ENCODE measurements at places on chromosomes 2 and 18. TPM values are rescaled to one million over a fixed set of nuclear protein-coding genes. Genes with fewer than 3 reads are reported as not detected.

- DNase-seq, result no peak
Observed at GRCh38 chr18:52334307-52334706, 5.7 kb upstream of the DCC start.

DNA sequence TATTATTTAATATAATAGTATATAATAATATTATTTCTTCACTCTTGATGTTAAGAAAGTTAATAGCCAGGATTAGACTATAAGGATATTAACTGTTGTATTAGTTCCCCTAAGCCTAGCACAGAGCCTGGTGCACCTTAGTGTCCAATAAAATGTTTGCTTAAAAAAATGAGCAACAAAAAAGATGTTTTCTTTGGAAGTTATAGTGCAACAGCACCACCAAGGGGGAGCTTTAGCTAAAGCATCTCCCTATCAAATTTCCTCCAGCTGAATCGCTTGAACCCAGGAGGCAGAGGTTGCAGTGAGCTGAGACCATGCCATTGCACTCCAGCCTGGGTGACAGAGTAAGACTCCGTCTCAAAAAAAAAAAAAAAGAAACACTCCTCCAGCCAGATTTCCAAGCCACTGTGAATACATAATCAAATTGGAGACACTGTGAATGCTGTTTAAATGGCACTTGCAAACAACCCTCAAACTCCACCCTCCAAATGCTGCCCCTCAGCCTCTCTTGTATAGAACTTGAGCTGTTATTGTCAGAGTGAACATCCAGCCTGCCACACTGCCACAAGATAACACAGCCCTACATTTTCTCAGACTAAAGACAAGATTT is 221.9 kb downstream of the DYM start:
- DNase-seq, result no peak

DNA sequence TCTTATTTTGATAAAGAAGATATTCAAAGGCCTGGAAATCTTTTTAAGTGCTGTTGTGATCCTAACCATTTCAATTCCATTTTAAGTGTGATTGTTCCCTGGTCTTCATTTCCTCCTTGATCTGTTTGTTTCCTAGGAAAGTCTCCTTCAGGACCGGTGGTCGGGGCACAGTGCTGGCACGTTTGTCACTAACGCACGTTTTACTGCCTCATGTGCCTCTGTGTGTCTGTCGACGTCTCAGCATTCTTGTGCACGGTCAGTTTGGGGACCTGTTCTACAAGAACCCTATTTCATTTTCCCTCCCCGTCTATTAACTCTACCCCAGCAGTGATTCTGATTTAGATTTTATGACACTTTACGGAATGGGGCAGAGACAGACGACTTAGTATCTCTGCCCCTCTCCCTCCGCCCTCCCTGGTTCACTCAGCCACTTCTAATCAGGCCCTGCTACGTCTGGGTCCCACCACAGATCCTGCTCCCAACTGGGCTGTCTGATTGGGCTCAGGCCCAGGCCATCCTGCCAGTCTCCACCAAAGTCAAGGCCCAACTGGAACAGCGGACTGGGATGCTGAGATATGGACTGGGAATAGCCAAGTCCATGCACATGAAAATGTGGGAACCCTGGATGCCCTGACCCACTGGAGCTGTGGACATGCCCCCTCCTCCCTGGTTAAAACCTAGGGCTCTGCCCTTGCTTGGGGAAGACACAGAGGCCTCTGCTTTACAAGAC is 95.6 kb downstream of the TWIST2 start:
- DNase-seq, result no peak

DNA sequence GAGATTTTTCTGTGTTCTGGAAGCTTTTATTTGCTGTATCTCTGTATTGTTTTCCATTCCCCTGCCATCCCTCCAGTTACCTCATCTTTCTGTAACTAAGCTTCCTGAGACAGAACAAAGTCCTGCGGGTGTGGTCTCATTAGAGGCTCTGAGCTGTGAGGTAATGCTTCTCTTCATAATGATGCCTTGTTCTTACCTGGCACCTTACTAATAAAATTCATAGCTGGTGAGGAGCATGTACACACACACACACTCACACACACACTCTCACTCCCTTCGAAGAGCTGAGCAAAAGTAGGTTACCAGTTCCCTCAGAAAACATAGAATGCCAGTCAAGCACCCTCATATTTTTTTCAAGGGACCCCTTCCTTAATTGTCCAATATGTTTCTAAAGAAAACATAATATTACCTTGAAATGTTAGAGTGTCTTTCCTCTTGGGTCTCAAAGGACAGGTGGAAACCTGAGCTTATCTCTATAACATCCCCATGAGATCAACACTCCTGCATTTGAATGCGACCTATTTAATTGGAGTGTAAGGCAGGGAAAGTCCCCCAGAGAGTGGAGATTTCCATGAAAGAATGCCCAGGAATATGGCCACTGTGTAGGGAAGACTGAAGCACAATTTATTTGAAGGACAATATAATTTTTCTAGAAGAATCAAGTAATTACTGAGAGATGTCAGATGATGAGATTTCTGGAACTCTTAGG is 161.6 kb upstream of the NCK2 start:
- no peak for DNase-seq

DNA sequence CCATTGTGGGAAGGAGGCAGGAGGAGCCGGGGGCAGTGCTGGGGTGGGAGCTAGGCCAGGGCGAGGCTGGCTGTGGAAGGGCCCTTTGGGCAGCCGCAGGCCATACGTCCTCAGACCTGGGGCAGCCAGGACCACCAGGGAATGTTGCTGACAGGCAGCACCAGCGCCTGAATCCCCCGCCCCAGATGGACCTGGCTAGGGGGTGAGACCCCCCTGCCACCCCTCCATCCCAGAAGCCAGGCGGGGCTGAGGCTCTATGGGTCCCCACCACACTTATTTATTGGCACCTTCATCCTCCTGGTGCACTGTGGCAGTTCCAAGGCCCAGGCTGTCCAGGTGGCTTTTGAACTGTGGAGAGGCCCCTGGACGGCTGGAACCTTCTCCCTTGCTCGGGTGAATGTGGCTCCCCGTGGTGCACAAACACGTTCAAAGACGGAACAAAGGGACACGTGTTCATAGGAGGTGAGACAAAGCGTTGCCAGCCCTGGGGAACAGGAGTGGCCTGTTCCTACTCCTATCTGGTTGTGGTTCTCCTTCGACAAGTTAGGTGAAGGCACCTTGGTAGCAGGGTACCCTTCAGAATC is 35.1 kb downstream of the RAMP1 start:
- DNase-seq, result no peak

DNA sequence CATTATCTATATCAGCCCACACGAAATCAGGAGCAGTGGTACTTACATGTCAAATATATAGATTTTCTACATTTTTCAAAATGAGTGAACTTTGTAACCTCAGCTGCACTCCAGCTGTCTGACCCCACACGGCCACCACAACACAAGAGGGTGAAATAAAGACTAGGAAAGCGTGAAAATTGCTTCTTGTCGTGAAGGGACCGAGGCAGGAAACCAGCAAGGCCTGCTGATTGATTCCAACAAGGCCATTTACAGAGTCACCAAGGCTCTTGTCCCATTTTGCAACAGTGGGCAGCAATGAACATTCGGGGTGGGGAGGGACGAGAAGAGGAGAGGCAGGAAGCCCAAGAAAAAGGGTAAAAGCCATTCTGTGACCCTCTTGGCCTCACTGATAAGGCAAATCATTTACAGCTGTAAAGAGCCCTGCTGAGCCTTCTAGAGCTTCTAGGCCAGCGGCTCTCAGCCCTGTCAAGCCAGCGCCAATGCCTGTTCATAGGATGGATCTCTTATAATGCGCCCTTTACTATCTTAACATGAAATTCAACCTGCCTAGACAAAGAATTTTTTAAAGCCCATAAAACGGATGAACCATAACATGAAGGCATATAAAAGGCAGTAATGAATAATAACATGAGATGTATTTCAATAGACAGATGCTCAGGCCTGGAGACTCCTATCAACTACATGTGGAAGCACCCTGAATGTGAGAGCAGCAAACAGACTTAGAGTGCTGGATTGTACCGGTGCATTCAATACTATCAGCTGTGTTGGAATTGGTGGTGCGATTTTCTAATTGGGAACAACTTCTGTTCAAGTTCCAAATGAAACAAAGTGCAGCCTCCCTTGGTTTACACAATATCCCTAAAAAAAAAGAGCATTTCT is 269.0 kb downstream of the CDCA7 start:
- DNase-seq, result no peak

DNA sequence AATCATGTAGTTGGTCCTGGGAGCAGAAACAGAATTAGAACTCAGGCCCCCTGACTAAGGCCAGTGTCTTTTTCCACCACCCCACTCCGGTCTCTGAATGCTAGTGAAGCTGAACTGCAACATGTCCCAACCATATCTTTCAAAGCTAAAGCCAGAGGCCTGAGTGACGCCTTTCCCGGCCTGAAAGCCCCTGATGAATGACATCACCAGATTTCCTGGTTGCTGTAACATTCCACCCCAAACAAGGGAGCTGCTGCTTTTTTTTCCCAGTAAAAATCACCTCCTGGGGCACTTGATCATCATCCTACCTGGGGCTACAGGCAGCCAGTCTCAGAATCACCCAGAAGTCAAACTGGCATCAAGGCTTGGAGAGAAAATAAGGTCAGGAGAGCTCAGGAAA is 162.7 kb downstream of the ARL4C start:
- DNase-seq, result peak; percentile 47

DNA sequence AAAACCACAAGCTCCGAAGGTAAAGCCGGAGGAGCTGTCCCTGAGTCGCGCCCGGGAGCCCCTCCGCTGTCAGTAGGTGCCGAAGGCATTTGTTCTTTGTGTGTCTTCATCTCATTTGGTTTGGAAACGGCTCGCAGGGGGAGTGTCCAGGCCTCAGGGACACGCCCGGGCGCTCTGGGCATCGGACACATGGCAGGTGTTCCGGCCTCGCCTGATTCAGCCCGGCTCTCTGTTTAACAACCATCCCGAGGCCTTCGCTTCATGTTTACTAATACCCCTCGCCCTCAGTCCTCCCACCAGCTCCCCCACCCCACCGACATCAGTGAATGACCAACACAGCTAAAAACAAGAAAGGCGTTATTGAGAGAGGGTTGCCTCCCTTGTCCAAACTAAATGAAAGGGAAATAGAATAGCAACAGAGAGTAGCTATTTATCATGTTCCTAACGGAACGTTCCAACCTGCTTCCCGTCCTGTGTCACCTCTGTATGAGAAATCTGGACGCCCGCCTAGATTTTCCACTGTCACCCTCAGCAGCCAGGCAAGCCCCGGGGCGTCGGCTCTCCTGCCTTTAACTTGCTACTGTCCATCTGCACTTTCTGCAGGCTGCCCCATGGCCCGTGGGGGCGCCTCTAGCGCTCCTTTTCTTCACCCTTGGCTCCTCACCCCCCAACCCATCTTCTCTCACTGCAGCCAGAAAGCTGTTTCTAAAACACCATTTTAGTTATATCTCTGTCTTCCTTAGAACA is 73.9 kb downstream of the MYCN start:
- no peak for DNase-seq

DNA sequence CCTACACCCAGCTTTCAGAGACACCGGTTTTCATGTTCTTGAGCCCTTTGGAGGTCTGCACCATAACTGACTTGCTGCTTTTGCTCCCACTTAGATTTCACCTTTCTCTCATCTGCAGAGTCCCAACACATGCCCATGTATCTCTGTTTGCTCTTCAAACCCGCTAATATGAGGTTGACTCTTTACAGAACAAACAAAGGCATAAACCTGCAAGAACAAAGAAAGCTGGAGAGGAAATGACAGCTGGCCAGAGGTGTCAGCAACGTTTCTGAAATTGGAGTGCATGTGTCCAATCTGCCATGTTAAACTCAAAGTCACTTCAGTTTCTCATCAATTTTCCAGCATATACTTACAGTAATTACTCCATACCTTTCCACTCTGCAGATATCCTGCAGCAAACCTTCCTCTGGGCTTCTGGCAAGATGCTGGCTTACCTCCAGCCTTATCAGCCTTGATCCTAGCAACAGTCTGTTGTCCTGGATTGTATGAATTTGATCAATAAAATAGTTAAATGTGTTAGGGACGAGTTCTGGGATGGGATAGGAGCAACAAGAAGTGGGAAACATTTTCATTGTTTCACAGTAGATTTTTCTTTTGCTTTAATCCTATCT is 157.4 kb downstream of the FHOD3 start:
- DNase-seq, result no peak

DNA sequence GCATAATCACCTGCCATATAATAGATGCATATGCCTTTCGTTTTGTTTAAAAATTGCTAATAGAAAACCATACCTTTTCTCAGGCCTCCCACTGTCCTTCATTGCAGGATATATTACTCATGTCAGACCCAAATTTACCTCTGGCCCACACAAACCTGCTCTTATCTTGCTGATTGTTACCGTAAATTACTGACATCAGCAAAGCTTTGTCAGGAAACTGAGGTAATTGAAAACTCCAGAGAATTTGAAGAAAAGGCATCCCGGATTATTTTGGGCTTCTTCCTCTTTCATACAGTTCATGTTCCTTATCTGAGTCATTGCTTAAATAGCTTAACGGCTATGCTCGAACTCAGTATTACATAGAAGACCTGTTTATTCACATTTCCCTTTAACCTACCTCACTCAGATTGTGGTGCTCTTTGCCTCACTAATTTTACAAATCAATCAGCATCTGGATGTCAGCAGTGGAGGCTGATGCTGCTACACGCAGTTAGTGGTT is 145.7 kb downstream of the ZEB2 start:
- DNase-seq, result no peak

GRCh38 chr18:45541421-45541820 is 73.9 kb upstream of the SLC14A2 start:
- no peak for DNase-seq

GRCh38 chr2:127844973-127845372 is 13.0 kb downstream of the POLR2D start:
- no peak for DNase-seq

- DNase-seq, result no peak
Observed at GRCh38 chr2:169732583-169733358, 861 bp upstream of the KLHL23 start.

The CXCR1 gene
- total RNA-seq, result not detected

The CBLN2 gene
- total RNA-seq, result not detected

The NAT8 gene
- total RNA-seq, result not detected

The NTSR2 gene
- not detected for total RNA-seq

The TUBB8B gene
- total RNA-seq, result not detected

The RAD51AP2 gene
- total RNA-seq, result 0.14 TPM

The RGPD3 gene
- total RNA-seq, result 0.14 TPM

The UGT1A8 gene
- not detected for total RNA-seq

All from kidney epithelial cell (primary cell).